Hematopoietic multipotent progenitor cell treated with erythropoietin and hydrocortisone succinate and interleukin-3 and kit ligand, for 4 days (in vitro differentiated cells): ENCODE measurements at places on chromosomes 5 and 9.

GRCh38 chr9:75299324-75299723 is 211.0 kb downstream of the OSTF1 start:
- DNase-seq, result no peak

GRCh38 chr5:133265257-133265656 is 213.4 kb downstream of the HSPA4 start:
- DNase-seq, result no peak

DNA sequence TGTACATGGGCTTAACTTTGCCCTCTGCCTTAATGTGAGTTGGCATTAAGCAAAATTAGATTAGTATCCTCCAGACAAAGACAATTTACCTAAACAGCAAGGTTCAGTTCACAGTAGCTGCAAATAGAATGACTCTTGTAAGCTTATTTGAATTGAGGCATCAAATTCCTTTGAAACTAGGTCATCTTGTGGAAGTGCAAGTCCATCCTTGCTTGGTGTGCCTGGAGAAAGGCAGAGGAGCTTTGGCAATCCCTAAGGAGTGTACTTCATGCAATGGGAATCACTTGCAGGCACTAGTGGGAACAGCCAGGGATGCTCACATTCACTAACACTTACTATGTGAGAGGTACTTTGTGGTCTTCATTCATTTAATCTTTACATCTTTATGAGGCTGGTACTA is 118.3 kb downstream of the DRD1 start:
- DNase-seq, result no peak

- DNase-seq, result no peak
These were observed 14.8 kb downstream of the EEIG1 start for GRCh38 chr9:127965953-127966352.

DNA sequence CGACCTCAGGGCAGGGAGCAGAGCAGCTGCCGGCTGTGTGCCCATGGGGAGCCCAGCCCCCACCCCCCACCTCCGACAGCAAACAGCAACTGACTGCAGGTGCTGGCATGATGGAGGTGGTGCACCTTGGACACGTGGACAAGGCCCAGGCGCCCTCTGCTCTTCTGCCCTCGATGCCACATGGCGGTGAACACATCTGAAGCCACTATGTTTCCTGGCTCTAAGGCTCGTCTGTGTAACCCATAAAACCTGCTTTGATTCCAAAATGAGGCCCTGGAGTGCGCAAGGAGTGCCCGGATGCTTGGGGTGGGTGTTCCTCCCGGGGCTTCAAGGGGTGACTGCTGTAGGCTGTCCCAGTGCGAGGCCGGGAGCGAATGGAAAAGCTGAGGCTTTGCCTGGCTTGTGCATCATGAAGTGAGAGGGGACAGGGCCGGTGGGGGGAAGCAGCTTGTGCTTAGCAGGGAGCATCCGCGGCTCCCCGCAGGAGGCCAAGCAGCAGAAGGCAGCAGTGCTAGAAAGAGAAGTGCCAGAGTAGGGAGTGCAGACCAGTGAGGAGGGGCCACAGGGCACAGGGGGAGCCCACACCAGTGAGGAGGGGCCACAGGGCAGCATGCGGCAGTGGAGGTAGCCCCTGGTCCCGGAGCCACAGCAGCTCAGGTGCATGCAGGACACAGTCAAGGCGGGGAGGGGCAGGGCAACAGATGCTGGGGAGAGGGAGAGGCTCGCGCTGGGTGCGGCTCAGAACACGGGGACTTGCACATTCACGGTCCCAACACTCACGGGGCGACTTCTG is 30.0 kb downstream of the NKD2 start:
- DNase-seq, result no peak

DNA sequence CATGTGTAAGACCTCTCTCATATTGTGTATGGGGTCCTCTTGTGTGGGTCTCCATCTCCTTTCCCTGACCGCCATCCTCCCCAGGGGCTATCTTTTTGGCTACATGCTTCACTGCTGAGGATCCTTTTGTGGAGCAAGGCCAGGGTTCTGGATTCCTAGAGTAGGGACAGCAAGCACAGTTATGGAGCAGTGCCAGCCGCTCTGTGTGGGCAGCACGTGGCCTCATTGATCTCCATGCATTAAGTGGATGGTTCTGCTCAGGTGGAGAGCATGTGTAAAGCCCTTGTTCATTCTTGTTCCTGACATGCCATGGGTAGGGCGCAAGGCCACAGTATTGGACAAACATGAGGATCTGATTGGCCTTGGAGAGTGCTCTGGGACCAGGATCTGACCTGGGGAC is 8.9 kb downstream of the PHF2 start:
- no peak for DNase-seq

DNA sequence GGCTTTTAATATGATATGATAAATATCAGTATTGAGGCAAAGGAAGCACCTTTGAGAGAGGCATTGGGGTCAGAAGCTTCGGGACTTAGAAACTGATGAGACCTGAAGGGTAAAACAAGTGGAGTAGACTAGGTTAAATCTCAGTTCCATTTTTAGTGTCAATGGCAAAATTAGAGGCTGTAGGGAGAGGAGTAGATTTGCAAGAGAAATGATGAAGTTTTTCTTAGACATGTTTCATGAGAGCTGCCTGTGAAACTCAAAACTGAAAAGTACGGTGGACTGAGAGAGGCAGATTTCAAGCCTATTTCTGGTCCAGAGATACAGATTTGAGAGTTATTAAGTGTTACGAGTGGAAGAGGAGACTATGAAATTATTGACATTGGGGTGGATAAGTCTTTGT is 278.5 kb downstream of the TAF11L14 start:
- no peak for DNase-seq

- no peak for DNase-seq
These were observed 31.4 kb upstream of the FAT2 start for GRCh38 chr5:151622367-151623088.
